ENCODE measurements at places on chromosomes 13 and 19.

DNA sequence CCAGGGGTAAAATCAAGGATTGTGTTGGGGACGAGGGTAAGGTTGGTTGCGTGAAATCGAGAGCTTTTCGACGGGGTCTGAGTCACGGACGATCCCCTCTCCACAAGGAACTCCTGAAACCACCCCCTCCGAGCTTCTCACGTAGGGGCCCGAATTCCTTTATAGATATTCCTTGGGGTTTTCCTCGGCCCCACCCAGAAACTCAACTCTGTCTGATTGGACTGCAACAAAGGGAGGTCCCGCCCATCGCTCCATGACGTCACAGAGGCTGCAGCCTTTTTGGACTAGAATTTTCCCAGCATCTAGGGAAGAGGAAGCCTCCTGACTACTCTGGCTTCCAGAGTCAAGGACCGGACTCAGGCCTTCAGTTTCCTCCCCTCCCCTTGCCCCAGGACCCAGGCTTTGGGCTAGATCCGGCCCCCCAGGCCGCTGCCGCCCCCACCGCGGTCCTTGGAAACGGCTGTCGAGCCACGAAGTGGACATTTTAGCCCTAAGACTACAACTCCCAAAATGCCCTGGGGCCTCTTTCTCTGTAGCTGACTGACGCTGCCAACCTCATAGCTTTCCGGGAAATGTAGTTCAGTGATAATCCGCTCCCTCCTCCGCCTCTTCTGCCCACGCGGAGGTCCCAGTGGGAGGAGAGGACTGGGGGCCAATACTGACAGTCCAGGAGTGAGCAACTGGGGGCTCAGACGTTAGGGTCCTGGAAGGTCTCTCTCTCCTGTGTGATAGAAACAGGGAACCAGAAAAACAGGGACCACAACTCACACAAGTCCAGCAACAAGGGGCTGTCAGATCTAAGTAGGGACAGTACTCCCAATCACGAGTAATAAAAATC is at the start of gene IZUMO1:
IZUMO1 (minus strand) TSS at position 172 of the 838 bp plus-strand sequence. CDS start 1,050 bp downstream, outside the sequence.
- peaks cover 10% of the 10 kb centered on the region for H3K36me3 ChIP-seq
- no peak within 1 kb of the TSS for H3K4me3 ChIP-seq
- no peaks in the 10 kb centered on the region for H3K27me3 ChIP-seq
- H3K4me1 ChIP-seq: peaks cover 8% of the 10 kb centered on the region
- no peak within 1 kb of the TSS for H3K27ac ChIP-seq
- no peak for DNase-seq

GRCh38 chr13:21079761-21080592 is 18.6 kb upstream of the LATS2 start:
- peak overlapping the region; percentile 42 for H3K27ac ChIP-seq
- H3K27me3 ChIP-seq: no peaks in the 10 kb centered on the region

- no peak overlapping the region for H3K4me3 ChIP-seq
- peaks cover 18% of the 10 kb centered on the region for H3K4me1 ChIP-seq
- peak; percentile 88 for DNase-seq
- H3K27ac ChIP-seq: peak overlapping the region; percentile 64
- no peaks in the 10 kb centered on the region for H3K36me3 ChIP-seq
Observed at GRCh38 chr13:25752957-25753551, 298.8 kb downstream of the SHISA2 start.

- no peaks in the 10 kb centered on the region for H3K4me1 ChIP-seq
- no peak for DNase-seq
- no peaks in the 10 kb centered on the region for H3K27me3 ChIP-seq
- H3K4me3 ChIP-seq: no peak overlapping the region
- H3K36me3 ChIP-seq: no peaks in the 10 kb centered on the region
- H3K27ac ChIP-seq: no peak overlapping the region
Observed at GRCh38 chr19:28874742-28875141, 338.2 kb downstream of the UQCRFS1 start.

GRCh38 chr19:48147597-48148175 is 22.5 kb downstream of the LIG1 start:
- no peak overlapping the region for H3K4me3 ChIP-seq
- H3K4me1 ChIP-seq: no peaks in the 10 kb centered on the region
- DNase-seq: no peak
- peaks cover 50% of the 10 kb centered on the region for H3K36me3 ChIP-seq
- no peak overlapping the region for H3K27ac ChIP-seq
- no peaks in the 10 kb centered on the region for H3K27me3 ChIP-seq

GRCh38 chr13:113410472-113411201 is 42.7 kb downstream of the ADPRHL1 start:
- peak; percentile 38 for DNase-seq
- no peaks in the 10 kb centered on the region for H3K36me3 ChIP-seq
- H3K4me3 ChIP-seq: no peak overlapping the region
- no peak overlapping the region for H3K27ac ChIP-seq

DNA sequence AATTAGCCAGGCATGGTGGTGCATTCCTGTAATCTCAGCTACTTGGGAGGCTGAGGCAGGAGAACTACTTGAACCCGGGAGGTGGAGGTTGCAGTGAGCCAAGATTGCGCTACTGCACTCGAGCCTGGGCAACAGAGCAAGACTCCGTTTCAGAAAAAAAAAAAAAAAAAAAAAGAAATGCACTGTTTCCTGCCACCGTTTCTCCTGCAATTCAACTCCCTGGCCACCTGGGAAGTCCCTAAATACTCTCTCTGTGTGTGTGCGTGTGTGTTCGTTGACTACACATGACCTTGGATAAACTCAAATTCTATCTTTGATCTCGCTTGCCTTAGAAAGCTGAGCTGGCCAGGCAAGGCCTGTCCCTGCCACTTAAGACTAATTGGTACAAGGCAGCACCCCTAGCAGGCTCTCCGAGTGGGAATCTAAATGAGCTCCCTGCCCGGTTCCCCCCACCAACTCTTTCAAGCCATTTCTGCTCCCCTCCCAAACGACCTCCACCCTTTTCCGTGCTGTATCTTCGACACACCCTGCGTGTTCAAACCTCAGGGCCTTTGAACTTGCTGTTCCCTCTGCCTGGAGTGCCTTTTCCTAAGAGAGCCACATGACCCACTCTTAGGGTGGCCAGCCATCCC is 5.2 kb upstream of the BCAT2 start:
- no peak overlapping the region for H3K4me3 ChIP-seq
- H3K27me3 ChIP-seq: no peaks in the 10 kb centered on the region
- no peak overlapping the region for H3K27ac ChIP-seq
- H3K4me1 ChIP-seq: peaks cover 25% of the 10 kb centered on the region
- DNase-seq: no peak
- H3K36me3 ChIP-seq: no peaks in the 10 kb centered on the region

GRCh38 chr13:53104136-53104535 is 75.5 kb downstream of the OLFM4 start:
- H3K4me1 ChIP-seq: no peaks in the 10 kb centered on the region
- no peak for DNase-seq
- H3K27ac ChIP-seq: no peak overlapping the region
- peaks cover 24% of the 10 kb centered on the region for H3K27me3 ChIP-seq

- no peaks in the 10 kb centered on the region for H3K36me3 ChIP-seq
- peaks cover 55% of the 10 kb centered on the region for H3K4me1 ChIP-seq
- H3K27me3 ChIP-seq: no peaks in the 10 kb centered on the region
- H3K4me3 ChIP-seq: no peak overlapping the region
Observed at GRCh38 chr13:33636955-33637670, 180.8 kb upstream of the RFC3 start.

DNA sequence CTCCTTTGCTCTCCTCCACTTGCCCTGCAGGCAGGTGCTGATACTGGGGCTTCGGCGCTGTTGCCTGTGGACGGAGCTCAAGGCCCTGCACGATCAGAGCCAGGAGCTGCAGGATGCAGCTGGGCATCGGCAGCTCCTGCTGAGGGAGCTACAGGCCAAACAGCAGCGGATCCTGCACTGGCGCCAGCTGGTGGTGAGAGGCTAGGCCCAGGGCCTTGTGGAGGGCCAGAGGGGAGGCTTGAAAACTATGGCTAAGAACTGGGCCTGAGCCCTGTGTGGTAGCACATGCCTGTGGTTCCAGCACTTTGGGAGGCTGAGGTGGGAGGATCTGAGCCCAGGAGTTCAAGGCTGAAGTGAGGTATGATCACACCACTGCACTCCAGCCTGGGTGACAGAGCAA is 6.3 kb downstream of the HAUS5 start:
- H3K4me3 ChIP-seq: no peak overlapping the region
- no peak for DNase-seq

- no peaks in the 10 kb centered on the region for H3K27me3 ChIP-seq
- H3K4me1 ChIP-seq: peaks cover 28% of the 10 kb centered on the region
- H3K4me3 ChIP-seq: peak overlapping the region; percentile 9
Observed at GRCh38 chr19:55336101-55336500, 3.6 kb upstream of the KMT5C start.

DNA sequence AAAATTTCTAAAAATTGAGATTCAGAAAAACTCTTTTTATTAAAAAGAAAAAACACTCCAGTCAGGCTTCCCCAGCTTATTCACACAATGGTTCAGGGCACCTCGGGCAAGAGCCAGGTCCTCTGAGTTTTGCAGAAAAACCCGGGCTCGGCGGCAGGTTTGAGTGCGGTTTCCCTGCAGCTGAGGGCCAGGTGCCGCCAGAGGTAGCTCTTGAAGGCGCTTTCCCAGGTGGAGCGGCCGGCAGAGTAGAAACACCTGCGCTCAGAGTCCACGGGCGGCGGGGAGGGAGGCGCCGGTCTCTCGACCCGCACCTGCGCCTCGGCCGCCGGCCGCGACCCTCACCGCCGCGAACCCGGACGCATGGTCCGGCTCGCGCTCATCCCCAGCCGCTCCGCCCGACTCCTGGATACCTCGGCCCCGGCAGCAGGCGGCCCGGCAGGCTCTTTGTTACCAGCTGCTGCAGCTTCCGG is 444 bp downstream of the PROSER1 start:
- peaks cover 6% of the 10 kb centered on the region for H3K36me3 ChIP-seq
- H3K4me1 ChIP-seq: peaks cover 6% of the 10 kb centered on the region
- H3K4me3 ChIP-seq: peak overlapping the region; percentile 97
- H3K27ac ChIP-seq: peak overlapping the region; percentile 35

DNA sequence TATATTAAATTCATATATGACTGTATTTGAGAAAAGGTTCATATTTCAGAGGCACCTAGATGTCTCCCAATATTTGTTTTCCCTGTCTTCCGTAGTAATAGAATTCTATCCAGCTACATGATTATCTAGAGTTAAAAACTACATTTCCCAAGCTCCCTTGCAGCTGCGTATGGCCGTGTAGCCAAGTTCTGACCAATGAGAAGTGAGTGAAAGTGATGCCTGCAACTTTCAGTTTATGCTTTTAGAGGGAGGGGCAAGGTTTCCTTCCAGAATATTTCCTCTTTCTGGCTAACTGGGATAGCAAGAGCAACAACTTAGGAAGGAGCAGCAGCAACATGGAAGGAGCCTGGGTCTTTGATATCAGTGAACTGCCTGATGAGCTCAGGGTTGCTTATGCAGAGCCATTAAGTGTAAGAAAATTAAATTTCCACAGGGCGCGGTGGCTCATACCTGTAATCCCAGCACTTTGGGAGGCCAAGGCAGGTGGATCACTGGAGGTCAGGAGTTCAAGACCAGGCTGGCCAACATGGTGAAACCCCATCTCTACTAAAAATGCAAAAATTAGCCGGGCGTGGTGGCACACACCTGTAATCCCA is 23.2 kb upstream of the CYP2A13 start:
- H3K27ac ChIP-seq: no peak overlapping the region
- peaks cover 4% of the 10 kb centered on the region for H3K36me3 ChIP-seq

- no peak overlapping the region for H3K4me3 ChIP-seq
- H3K27me3 ChIP-seq: no peaks in the 10 kb centered on the region
- peaks cover 5% of the 10 kb centered on the region for H3K4me1 ChIP-seq
- DNase-seq: peak; percentile 10
Observed at GRCh38 chr13:85816413-85816812, 17.2 kb upstream of the SLITRK6 start.

DNA sequence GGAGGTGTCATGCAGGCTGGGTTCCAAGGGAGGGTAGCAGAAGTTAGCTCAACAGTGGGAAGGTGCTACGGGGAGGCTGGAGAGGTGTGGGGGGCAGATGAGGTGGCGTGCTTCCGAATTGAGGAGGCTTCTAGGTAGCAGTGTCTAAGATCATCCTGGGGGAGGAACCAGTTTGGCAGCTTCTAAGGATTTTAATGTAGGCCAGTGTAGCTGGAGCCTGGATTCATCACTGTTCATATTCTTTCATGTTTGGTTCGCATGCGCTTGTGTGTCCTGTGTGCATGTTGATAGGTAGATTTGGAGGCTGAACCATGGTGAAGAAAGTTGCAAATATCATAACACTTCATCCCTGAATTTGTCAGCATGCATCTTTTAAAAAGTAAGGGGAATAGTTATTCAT is 86.7 kb downstream of the GPR12 start:
- H3K4me1 ChIP-seq: no peaks in the 10 kb centered on the region
- no peak for DNase-seq
- no peaks in the 10 kb centered on the region for H3K27me3 ChIP-seq
- no peak overlapping the region for H3K4me3 ChIP-seq

DNA sequence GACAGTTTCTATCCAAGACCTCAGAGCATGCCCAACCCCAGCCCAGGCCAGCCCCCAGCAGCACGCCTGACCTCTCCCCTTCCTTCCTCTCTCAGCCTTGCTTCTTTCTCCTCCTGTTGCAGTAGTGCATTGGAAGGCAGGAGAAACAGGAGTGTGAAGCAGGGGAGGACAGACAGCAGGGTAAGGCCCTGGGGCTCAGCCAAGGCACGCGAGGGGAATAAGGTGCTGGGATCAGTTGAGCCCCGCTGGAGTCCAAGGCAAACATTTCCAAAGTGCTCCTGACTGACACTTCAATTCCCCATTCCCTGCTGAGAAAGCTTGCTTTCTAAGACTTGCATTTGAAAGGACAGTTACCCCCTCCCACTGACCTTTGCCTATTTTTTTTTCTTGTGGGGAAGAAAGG is 73.1 kb upstream of the OLFM4 start:
- no peak overlapping the region for H3K27ac ChIP-seq
- DNase-seq: no peak
- H3K4me1 ChIP-seq: no peaks in the 10 kb centered on the region
- H3K4me3 ChIP-seq: no peak overlapping the region
- no peaks in the 10 kb centered on the region for H3K36me3 ChIP-seq

GRCh38 chr13:51155161-51155560 is 44.1 kb upstream of the C13orf42 start:
- no peaks in the 10 kb centered on the region for H3K4me1 ChIP-seq
- no peak overlapping the region for H3K27ac ChIP-seq
- H3K27me3 ChIP-seq: peaks cover 56% of the 10 kb centered on the region
- H3K36me3 ChIP-seq: no peaks in the 10 kb centered on the region
- DNase-seq: no peak

DNA sequence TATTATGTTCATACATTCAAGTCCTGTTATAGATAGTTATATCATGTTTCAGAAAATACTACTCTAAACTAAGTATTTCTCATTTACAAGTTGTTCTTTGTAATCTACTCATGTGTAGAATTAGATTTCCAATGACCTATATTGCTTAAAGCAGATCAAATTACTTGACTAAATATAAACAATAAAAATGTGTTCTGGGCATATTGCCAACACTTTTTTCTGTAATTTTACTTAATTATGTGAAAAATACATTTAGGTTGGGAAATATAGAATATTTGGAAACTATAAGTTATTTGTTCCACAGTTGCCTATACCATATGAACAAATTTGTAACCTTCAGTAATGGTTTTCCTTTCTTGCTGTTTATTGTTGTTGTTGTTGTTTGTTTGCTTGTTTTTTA is 275.2 kb upstream of the PCDH9 start:
- H3K27me3 ChIP-seq: no peaks in the 10 kb centered on the region
- peak; percentile 5 for DNase-seq
- H3K4me1 ChIP-seq: no peaks in the 10 kb centered on the region
- H3K36me3 ChIP-seq: no peaks in the 10 kb centered on the region
- H3K27ac ChIP-seq: no peak overlapping the region
- H3K4me3 ChIP-seq: no peak overlapping the region
